ENCODE measurements at places on chromosomes 3 and 15.

- no peak for DNase-seq
Measured at GRCh38 chr3:22353126-22353525, 602.1 kb upstream of the ZNF385D start.

- DNase-seq, result no peak
Measured at GRCh38 chr15:31398677-31399301, 72.2 kb downstream of the KLF13 start.

DNA sequence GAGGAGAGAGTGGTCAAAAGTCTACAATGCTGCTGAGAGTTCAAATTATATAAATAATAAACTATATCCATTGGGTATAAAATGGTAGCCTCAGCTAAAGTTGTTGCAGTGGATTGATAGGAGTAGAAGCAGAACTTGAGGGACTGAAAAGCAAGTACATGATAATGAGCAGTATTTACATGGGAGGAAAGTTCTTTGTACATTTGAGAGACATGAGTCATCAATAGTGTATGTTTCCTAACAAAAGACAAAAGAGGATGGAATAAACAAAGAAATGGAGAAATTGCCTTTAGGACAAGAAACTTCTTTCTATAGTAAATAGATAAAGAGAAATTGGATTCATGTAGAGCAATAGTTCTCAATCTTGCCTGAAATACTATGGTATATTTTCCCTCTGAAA is 110.0 kb upstream of the PLSCR5 start:
- DNase-seq, result no peak

DNA sequence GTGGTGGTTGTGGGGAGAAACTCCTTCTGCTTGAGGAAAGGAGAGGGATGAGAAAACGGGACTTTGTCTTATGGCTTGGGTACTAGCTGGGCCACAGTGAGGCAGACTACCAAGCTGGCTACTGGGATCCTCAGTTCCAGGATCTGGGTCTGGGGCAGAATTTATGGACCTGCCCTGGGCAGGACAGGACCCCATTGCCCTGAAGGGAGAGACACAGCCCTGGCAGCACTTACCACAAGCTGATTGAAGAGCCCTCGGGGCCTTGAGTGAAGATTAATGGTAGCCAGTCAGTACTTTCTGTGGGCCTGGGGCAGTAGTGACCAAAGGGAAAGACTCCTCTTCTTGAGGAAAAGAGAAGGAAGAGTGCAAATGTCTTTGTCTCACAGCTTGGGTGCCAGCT is 799.7 kb downstream of the SI start:
- DNase-seq, result no peak

DNA sequence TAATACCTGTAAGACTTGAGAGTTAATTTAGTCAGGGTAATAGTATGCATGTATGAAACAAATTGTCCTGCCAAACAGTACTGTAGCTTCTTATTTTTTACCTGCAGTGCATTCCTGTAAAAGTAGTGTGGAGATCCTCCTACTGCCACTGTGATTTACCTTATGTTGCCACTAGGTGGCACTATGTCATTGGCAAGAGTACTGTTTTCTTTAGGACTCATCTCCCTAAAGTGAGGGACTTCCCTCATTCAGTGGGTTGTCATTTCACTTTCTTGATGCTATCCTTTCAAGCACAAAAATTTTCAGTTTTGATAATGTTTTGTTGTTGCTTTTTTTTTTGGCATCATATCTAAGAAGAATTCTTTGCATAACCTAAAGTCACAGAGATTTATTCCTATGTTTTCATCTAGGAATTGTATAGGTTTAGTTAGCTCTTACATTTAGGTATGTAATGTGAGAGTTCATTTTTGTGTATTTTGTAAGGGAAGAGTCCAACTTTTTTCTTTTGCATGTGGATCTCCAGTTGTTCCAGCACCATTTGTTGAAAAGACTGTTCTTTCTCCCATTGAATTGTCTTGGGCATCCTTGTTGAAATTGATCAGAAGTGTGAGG is 105.7 kb downstream of the AKAP13 start:
- peak; percentile 52 for DNase-seq

DNA sequence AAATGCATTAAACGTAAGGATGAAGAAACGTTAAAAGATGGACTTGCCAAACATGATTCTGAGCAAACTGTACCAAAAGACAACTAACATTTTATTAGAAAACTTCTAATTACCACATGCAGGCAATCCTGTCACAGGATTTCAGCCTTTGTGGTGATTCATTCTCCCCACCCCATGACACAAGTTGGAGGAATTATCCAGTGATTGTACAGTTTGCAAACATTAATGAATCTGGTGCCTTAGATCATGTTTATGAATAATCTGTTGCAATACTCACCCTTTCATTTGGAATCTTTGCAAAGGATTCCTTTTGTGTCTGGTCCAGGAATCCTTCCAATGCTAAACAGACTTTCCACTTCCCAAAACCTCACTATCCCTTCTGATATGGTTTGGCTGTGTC is 23.3 kb upstream of the ERC2 start:
- DNase-seq, result no peak

GRCh38 chr3:195566797-195567196 is 16.9 kb downstream of the APOD start:
- no peak for DNase-seq

- no peak for DNase-seq
Measured at GRCh38 chr15:40051616-40052415, 12.8 kb upstream of the SRP14 start.

- DNase-seq, result no peak
Measured at GRCh38 chr3:119769394-119770149, 12.3 kb upstream of the NR1I2 start.

DNA sequence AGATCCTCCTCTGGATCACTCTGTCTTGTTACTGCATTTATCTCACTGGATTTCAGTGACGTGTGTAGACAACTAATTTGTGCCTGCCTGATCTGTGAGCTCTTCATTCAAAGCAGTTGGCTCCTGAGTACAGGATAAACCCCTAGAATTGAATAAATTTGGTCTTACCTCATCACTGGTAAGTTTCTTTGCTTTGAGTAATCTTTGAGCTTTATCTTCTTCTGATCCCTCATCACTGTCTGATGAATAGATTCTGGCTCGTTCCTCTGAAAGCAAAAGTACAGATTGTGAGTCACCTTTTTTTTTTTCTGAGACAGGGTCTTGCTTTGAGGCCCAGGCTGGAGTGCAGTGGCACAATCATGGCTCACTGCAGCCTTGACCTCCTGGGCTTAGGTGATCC is 24.5 kb downstream of the LEO1 start:
- DNase-seq, result no peak

DNA sequence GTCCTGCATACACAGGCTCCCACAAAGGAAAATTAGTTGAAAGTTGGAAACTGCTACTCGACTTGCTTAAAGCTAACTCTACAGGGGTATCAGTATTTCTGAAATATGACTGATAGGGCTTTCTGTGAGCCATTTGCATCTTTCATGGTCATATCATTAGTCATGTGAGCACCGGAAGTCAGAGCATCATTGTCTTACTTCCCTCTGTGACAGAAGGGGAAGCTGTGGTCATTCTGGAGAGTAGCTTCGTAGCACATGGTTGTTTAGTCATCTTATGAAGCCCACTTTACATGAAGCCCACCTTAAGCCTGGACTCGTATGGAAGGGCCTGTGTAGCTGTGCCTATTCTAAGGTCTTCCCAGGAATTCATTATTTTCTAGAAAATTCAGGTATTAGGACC is 69.0 kb downstream of the COL6A5 start:
- DNase-seq, result no peak

- no peak for DNase-seq
Measured at GRCh38 chr3:70770650-70771049, 458.2 kb upstream of the MDFIC2 start.

DNA sequence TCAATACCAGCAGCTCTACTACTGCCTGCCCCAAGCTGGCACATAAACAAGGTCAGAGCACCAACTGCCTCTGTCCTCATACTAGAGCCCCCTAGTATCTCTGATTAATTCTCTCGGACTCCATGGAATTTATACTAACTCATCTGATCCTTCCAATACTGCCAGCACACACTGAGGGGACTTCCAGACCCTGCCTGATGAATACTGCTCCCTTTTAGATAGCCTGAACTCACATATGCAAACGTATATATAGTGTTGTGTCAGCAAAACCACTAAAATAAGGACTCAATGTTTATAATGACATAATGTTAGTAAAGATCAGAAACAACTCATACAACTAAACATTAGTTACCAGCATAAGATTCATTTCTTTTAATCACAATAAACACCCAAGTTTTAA is 25.0 kb downstream of the CEP70 start:
- no peak for DNase-seq

DNA sequence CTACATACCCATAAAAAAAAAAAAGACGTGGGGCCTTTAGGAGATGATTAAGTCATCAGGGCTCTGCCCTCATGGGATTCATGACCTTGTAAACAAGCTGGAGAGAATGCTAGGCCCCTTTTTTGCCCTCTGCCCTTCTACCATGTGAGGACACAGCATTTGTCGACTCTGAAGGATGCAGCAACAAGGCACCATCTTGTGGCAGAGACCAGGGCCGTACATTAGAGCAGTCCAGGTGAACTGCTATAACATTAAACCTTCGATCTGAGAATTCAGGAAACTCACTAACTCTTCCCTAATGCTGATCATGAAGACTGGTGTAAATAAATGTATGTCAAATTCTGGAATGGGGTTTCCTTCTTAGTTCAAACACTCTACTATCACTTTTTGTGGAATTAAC is 30.7 kb upstream of the SIAH2 start:
- no peak for DNase-seq

GRCh38 chr3:157914882-157915281 is 191.3 kb downstream of the SHOX2 start:
- DNase-seq, result no peak

DNA sequence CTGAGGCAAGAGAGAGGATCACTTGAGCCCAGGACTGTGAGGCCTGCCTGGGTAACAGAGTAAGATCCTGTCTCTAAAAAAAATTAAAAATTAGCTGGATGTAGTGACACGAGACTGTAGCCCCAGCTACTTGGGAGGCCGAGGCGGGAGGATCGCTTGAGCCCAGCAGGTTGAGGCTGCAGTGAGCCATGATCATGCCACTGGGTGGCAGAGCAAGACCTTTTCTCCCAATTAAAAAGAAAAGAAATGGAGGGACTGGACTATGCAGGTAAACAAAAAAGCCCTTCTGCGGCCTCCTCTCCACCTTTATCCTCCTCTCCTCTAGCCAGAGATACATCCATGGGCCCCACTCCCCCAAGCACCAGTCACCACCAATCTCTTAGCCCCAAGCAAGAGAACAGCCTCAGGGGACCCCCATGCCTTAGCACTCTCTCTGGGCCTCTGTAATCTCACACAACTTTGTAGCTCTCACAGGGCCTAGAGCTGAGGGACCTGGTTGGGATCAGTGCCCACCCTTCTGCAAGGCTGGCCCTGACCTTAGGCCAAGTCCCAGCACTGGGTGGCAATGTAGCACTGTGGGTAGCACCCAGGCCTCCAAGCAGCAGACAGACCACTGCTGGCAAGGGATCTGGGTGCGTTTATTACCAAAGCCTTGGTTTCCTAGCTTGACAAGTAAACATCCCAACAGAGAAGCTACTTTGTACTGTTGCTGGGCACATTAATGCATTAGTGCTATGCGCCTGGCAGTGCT is 43.4 kb downstream of the FAM174B start:
- no peak for DNase-seq

- no peak for DNase-seq
Measured at GRCh38 chr3:74862476-74862875, 248.0 kb upstream of the CNTN3 start.

DNA sequence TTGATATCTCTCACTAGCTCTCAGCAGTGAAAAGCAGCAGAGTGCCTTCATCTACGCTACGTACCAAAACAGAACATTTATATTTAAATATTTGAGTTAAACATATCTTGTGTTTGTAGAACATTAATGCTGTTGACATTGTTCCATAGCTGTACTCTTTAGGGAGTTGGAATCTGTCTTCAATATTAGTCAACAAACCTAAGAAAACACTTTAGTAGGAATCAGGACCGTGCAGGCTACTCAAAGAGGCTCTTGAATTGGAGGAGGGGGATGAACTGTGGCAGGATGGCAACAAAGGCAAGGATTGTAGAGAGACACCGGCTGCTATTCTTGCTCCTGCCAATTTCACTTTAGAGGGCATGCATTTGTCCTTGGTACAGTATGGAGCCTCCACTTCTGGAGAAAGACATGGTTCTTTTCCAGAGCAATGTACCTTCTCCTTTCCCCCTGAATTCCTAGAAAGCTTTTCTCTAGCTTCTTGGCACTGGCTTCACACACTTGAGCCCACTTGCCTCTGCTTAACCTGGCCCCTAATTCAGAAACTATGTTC is 265.9 kb downstream of the CD47 start:
- DNase-seq, result no peak

DNA sequence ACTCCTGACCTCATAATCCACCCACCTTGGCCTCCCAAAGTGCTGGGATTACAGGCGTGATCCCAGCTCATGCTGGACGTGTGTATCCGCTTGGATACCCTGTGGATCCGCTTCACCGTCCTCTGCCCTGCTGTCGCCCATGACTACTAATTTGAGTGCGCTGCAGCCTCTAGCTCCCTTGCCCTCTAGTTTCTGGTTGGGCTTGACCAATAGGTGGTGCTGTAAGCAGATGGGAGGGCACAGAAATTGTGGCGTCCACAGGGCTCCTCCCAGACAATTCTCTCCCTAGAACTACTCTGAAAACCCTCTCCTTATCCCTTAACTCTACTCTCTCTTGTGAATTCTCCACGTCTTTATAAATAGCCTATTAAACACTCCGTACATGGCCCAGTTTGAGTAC is 36.2 kb downstream of the ZPLD1 start:
- DNase-seq, result no peak

GRCh38 chr3:177145381-177145780 is 51.9 kb downstream of the TBL1XR1 start:
- no peak for DNase-seq

- DNase-seq, result no peak
Measured at GRCh38 chr3:53191836-53192480, 30.9 kb downstream of the PRKCD start.

DNA sequence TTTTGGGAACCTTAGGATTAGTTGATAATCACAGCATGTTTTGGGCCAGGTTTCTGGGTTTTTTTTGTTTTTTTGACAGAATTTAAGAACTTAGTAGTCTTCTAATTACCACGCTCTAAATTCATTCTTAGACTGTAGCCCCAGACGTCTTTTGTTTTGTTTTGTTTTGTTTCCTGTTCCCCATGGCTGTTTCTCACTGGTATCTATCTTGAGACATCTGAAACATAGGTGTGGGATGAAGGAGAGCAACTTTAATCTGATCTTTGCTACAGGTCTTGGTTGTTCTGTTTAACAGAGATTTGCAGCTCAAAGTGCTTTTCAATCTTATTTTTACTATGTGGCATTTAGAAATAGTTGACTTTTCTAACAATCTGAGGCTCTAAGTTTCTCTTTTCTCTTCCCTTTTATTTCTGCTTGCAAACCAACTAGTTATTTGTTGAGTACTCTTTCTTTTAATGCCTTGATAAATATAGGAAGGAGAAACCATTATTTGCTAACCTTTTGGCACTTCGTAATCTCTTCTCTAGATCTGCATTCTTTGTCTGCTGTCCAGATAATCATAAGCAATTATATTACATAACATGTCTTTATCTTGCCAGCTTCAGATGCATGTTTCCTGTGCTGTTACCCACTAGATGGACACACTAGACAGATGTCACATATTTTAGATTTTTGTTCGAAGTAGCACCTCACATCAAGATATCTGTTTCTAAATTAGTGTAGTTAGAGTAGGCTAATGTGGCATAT is 40.9 kb downstream of the FBXL2 start:
- DNase-seq, result no peak

- no peak for DNase-seq
Measured at GRCh38 chr3:59605944-59606534, 556.2 kb upstream of the CFAP20DC start.
